ENCODE measurements at places on chromosomes 12 and 14. TPM values are rescaled to one million over a fixed set of nuclear protein-coding genes. Genes with fewer than 3 reads are reported as not detected.

DNA sequence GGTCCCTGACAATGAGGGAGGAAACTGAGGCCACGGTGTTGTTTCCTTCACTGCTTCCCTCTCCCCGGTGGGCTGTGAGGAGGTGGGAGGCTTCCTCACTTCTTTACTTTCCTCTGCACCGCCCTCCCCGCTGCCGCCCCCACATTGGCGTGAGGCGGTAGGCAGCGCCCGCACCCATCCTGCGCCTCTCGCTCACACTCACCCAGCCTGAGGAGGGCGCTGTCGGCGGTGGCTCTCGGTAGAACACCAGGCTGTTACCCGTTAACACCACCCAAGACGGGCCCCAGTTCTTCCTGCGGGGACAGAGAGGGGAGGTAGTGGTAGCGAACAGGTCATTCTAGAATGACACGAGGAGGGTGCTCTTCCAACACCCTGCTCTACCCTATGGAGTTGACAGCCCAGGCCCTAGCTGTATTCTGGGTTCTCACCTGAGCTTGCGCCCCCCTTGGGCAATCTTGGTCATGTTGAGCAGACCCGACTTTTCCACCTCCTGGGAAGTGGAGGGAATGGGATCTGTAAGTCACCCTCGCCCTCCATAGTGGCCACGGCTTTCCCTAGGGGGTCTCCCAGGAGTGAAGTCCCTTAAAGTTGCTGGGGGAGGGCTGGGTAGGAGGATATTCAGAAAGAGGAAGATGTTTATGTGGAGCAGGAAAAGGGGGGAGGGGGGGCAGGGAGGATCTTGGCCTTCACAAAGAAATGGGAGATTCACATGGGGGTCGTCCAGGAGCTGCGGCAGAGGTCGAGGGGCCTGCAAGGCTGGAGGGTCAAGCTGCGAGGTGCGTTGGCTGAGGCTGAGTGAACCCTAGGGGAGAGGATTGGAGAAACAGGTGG lies 3.3 kb downstream of the ARHGAP9 start:
- no peak for DNase-seq

GRCh38 chr12:23559268-23559753 lies 390.2 kb downstream of the SOX5 start:
- no peak for DNase-seq

GRCh38 chr12:51954561-51955361 lies 3.3 kb downstream of the ACVR1B start:
- no peak for DNase-seq

- DNase-seq, result no peak
Measured at GRCh38 chr14:92649934-92650545, 98.4 kb downstream of the LGMN start.

DNA sequence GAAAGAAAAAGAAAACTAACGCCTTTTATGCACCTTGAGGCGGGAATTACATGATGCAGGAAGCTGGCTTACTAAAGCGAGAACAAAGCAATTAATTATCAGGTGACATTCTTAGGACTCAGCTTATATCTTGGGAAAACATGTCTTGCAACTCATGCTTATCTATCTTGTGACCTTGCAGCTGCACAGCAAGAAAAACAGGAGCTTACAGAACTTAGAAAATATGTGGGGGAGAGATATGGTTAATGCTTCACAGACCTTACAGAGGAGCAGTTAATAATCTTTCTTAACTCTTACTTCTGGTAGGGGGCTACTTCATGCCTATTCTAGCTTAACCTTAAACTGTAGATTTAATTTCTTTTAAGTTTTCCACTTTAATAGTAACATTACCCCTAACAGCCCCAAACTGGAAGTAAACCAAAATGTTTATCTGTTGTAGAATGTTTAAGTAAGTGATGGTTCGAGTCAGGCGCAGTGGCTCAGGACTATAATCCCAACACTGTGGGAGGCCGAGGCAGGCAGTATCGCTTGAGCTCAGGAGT lies 13.2 kb upstream of the OR11G2 start:
- DNase-seq, result no peak

- no peak for DNase-seq
Measured at GRCh38 chr12:1357171-1357570, 237.2 kb downstream of the FBXL14 start.

DNA sequence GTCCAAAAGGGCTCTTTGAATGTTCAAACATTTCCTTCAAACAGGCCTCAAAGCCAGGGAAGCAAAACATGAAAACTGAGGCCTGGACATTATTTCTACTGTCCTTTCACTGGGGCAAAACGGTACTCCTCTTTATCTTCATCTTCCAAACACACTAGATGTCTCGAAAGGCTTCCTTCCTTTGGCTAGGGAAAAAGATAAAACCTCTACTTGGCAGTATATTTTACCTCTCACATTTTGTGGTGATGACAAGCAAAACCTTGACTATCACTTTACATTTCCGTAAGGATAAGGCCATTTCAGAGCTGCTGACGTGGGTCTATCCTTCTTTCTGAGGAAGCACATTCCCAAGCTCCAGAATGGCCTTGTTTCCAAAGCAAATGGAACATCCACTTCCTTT lies 9.9 kb downstream of the STAB2 start:
- no peak for DNase-seq

Gene KRT6C
- not detected for total RNA-seq

GRCh38 chr12:108090932-108091678 lies 38.0 kb upstream of the WSCD2 start:
- no peak for DNase-seq

GRCh38 chr12:49961111-49961922 lies at the start of gene AQP5:
Gene AQP5 (plus strand): TSS chr12:49961872. CDS start chr12:49962018, 146 bp downstream.
- DNase-seq, result no peak

DNA sequence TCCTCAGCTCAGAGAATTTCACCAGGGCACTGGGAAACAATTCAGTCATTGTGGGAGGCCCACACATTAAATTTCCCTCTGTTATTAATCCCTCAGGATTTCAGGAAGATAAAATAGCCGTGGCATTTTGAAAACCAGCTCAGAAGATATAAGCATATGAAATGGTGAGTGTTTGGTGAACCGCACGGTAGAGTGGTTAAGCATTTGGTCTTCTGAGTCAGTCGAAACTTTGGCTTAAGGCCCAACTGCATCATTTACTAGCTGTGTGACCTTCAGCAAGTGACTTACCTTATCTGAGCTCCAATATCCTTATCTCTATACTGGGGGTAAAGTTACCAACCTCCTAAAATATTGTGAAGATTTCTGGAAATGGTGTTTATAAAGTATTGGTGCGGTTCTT lies 5.2 kb upstream of the VRK1 start:
- no peak for DNase-seq

Gene KRT79
- 0.12 TPM for total RNA-seq

Gene OAS2
- 80.4 TPM for total RNA-seq

DNA sequence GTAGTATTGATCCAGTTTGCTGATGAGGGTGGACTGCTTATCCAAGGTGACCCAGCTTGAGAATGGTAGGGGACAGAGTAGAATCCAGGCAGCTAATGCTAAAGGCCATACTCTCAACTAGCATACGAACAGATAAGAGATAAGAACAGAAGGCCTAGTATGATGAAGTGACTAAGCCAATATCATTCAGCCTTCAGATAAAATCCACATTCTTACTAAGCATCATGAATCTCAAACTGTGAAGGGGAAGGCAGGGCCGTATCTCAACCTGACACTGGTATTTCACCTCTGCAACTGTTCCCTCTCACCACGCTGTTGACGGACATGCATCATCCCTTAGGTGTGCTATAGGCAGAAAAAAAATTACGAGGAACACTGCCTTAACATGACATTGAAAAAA lies 8.1 kb upstream of the CKAP4 start:
- DNase-seq, result no peak

Gene DPPA3
- not detected for total RNA-seq

DNA sequence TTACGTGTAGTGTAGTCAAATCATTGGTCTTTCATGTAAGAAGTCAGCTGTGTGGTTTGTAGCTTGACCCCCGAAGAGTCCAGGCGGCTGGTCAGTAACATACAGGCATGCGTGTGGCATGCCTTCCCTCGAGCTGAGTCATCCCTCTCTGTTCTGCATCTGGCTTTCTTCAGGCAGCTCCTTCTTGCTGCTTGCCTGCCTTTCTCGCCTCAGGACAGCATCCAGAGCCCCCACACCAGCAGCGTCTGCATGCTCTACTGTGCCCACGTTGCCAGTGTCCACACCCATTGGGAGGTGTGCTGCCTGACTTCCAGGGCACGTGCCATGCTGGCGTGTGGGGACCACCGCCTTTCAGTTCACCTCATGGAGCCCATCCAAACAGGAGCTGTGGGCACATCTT lies 96.8 kb downstream of the EP400 start:
- DNase-seq, result no peak

Gene PLEK2
- total RNA-seq, result 13.8 TPM

Gene TAS2R50
- 0.15 TPM for total RNA-seq

- DNase-seq, result no peak
Measured at GRCh38 chr14:45258073-45258472, 5.1 kb upstream of the MIS18BP1 start.

GRCh38 chr14:55340482-55340881 lies 69.3 kb downstream of the FBXO34 start:
- DNase-seq, result no peak

Gene SLC41A2
- 12.8 TPM for total RNA-seq

Gene FLVCR2
- total RNA-seq, result 2.1 TPM

- DNase-seq, result no peak
Measured at GRCh38 chr12:49069507-49070346, at the start of gene RHEBL1. Gene RHEBL1 (minus strand): TSS chr12:49069979. CDS start chr12:49069785, 194 bp downstream.

DNA sequence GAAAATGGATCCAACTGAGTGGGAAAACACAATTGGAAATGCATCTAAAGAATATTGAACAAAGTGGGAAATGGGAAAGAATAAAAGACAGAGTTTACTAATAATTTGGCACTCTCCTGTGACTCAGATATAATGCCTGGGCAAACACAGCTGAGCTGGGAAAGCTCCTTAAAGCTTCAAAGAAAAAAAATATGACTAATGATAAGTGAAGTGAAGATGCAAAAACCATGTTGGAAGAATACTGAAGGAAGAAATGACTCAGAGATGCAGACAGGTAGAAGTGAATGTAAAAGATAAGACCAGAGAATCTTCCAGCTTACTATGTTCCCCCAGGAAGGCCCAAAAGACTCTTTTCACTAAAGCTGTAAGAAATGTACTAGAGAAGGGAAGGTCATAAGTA lies 62.4 kb upstream of the FOXG1 start:
- DNase-seq, result no peak

- DNase-seq, result no peak
Measured at GRCh38 chr14:62694075-62694474, 351.2 kb downstream of the KCNH5 start.

GRCh38 chr12:11446372-11446771 lies 51.0 kb upstream of the PRB2 start:
- DNase-seq, result no peak

DNA sequence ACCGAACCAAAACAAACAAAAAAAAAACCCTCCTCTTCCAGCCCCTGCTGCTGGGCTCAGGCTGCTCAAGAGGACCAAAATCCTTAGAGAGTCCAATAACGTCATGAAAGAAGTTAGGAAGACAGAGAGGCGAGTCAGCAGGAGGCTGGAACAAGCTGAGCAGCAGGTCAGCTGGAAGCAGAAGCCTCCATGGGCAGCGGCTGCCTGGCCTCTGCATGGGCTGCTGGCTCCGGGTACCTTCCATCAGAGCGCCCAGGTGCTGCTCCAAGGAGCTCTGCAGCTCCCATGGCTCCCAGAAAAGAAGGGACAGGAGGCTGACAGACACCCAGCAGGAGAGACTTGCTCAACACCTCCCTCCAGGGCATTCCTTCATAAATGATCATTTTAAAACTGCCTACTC lies 3.2 kb upstream of the KRT2 start:
- no peak for DNase-seq

- no peak for DNase-seq
Measured at GRCh38 chr12:31301311-31301710, 24.6 kb downstream of the SINHCAF start.

DNA sequence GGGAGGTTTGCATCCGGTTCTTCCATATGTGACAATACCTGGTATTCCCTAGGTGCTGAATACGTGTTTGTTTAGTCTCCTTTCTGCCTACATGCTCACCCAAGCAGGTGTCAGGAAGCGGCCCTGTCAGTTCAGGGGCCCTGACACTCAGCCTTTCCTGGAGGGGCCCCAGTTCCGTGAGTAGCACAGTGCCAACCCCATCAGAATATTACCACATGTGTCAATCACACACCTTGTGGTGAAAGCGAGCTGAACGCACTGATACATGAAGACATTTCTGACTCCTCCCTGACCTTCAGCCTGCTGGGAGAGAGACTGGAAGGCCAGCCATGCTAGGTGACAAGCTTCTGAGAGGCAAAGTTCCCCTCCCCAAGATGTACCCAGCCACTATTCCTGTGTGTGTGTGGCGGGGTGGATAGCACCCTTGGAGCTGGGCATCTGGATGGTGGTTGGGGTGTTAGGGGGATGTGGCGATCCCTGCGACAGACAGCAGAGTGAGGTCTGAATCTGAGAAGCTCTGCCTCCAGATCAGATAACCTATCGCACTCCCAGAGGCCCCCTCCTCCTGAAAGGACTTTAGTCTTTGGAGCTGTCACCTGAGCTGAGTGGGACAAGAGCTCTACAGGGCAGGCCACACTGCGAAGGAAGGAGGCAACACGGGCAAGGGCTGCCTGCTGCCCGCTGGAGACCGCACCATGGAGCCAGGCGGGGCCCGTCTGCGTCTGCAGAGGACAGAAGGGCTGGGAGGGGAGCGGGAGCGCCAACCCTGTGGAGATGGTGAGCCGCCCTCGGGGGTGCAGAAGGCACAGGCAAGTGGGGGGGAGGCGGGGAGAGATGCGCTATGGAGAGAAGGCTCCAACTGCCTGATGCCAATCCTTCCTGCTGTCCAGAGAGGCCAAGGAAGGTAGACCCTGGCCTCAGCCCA lies at the start of gene SOAT2:
TSS of gene SOAT2 (plus strand) at position 604 of the 925 bp plus-strand sequence. CDS start at position 696, 92 bp downstream.
- DNase-seq, result no peak

DNA sequence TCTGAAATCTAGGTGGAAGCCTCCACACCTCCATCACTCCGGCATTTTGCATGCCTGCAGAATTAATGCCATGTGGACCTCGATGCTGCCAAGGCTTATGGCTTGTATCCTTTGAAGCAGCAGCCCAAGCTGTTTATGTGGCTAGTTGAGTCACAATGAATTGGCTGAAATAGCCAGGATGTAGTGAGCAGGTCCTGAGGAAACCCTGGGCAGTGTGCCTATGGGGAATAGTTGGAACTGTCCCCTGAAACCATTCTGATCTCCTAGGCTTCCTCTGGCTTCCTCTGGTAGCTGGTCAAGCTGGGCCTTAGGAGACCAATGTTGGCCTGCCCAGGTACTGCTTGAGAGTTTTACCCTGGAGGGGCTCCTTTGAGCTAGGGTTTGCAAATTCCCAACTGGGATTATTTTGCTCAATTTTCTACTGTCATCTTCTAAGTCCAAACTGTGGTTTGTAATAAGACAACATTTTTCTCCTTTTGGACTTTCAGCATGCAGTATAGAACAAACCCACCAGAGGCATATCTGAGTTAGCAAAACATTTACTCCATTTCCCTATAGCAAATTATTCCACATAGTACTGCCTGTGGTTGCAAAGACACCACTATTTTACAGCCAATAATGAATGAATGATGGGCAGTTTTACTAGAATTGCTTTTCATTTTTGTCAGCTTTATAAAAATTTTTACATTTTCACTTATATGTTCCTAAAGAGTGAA lies 85.1 kb upstream of the AMIGO2 start:
- no peak for DNase-seq

DNA sequence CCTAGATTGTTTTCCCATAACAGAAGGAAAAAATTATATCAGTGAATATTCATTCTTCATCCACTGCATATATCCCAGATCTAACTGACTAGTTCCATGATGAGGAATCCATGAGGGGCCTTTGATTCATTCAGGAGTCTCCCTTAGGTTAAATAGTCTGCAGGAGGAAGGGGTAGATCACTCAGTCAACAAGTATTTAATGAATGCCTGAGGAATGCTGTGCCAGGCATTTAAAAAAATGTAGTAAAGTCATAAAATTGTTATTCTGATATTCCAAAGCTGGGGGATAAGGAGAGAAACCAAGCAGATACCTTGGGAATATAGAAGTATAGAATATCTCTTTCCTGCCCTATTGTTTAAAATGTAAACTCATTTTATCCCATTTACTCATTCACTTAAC lies 216.2 kb upstream of the CAND1 start:
- DNase-seq, result no peak

Data from glomerular endothelial cell (primary cell).